Uterus (tissue), 4 donors: ENCODE measurements at places on chromosomes 16 and 17. TPM values are rescaled to one million over a fixed set of nuclear protein-coding genes. Genes with fewer than 3 reads are reported as not detected.

GRCh38 chr17:32564325-32564724 is 77.5 kb downstream of the CDK5R1 start:
- no peak for DNase-seq

DNA sequence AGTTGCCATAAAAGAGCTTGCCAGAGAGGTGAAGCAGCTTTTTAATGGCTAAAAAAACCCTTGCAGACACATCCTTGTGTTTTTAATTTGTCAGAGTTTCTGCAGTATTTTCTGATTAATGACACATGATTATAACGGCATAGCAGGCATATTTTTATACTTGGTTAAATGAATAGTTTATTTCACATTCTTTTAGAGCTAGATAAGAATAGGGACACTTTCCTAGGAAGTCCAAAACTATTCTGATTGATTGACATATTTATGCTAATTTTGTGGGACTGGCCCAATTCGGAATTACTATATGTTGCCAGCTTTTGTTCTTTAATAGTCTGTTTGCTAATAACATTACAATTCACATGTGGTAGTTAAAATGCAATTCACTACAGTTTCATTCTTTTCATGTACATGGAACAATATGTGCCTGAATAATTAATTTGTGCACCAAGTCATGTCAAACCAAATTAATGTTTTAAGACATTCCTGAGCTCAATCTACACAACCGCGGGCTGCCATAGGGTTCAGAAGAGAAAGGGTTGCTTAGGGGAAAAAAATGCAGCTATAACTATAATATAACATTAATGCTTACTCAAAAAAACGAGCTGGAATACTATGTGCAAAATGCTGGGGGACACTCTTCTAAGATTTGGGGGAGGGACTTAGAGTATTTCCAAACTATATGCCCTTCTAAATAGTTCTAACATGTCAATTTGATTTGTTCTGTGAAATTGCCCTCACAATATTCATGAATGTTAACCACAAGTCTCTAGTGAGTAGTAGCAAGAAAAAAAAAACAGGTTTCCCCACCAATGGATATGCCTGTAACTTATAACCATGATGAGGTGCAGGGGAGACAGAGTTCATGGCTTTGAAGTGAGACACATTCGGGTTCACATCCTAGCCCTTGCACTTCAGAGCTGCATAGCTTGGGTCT is 305.4 kb downstream of the CEP112 start:
- no peak for DNase-seq

GRCh38 chr16:57882792-57883191 is 80.5 kb upstream of the KIFC3 start:
- DNase-seq: no peak

DNA sequence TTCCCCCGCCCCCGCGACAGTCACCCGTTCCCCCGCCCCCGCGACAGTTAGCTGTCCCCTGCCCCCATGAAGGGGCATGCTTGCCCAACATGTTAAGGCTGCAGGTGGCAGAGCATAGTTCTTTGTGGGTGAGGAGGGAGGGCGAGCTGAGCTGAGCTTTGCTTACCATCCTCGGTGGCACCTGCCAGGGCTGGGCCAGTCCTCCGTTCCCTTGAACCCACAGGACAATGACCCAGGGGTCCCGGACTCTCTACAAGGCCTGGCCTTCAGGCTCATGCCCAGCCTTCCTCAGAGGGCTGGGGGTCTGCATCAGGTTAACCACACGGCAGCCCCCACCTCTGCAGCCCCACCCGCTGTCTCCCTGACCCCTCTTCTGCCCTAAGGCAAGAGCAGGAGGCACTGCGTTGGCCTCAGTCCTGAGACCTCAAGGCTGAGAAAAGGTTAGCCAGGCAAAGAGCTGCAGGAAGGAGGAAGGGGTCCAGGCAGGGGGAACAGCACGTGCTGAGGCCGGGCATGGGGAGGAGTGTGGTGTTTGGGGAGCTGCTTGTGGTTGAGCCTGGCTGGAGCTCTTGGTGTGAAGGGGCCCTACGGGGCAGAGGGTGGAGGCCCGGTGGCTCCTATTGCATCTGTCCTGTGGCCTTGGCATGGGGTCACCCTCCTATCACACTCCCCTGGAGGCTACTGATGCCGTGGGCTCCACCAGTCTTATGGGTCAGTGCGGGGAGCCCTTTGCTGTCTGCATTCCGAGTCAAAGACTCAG is 11.4 kb upstream of the DOC2B start:
- no peak for DNase-seq

DNA sequence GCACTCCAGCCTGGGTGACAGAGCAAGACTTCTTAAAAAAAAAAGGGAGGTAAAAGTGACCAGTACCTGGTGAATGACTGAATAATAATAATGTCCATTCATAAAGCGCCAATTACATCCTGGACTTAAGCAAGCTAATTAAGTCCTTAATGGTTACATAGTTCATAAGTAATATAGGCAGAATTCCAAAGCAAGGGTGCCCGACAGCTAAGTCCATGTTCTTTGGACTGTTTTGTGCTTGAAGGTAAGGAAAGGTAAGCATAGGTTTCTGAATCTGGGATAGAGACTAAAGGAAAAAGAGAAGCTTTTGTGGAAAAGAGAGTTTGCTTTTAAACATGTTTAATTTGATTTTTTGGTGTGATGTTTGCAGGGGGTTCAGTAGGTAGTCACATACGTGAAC is 9.8 kb downstream of the POLR2A start:
- no peak for DNase-seq

The CMTM1 gene
- total RNA-seq: not detected
